ENCODE measurements at places on chromosomes 2 and 18.

GRCh38 chr2:167844714-167845530 lies 402.5 kb downstream of the STK39 start:
- no peak for DNase-seq

GRCh38 chr2:1609485-1610095 lies 134.7 kb downstream of the PXDN start:
- DNase-seq: no peak

DNA sequence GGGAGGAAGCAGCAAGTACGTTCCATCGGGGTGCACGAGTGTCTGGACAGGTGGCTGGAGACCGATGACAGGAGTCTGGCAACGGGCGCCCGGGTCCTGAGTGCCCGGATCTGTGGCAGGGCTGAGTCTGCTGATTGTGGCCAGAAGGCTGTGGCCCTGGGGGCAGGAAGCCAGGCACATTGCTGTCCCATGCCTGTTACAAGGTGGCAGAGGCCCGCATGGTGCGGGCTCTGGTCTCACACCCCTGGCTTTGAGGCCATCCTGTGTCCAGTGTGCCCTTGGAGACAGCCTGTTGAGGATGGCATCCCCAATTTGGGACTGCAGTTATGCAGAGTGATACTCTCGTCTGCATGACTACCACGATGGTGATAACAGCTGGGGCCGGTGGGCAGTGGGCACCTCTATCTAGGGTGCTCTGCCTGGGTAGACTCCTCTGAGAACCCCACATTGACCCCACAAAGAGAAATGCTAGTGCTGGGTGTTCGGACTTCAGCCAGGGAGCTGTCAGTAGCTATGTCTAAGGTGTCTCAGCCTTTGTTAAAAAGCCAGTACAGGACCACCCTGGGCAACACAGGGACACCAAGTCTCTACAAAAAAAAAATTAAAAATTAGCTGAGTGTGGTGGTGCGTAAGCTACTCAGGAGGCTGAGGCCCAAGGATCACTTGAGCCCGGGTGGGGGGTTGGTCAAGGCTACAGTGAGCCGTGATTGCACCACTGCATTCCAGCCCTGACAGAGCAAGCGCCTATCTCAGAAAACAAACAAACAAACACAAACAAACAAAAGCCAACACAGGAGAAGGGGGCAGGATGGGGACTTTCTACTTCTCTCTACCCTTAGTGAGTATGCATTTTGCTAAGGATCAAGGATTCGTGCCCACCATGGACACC lies 88.3 kb downstream of the RHOB start:
- DNase-seq: no peak

DNA sequence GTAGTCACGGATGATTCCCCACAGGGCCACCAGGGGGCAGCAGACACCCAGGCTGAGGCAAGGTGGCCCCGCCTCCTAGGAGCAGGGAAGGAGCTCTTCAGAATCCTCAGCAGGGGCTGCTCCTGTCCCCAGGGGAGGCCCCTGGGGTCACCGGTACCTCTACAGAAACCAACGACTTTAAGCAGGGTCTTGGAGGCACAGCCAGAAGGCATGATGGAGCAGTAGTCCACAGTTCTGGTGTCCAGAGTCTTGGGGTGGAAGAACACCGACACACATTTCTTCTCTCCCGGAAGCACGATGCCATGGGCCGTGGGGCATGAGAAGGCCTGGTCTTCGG lies 11.5 kb downstream of the CFAP65 start:
- DNase-seq: peak; percentile 68

GRCh38 chr2:21676676-21677075 lies 552.9 kb downstream of the TDRD15 start:
- no peak for DNase-seq

DNA sequence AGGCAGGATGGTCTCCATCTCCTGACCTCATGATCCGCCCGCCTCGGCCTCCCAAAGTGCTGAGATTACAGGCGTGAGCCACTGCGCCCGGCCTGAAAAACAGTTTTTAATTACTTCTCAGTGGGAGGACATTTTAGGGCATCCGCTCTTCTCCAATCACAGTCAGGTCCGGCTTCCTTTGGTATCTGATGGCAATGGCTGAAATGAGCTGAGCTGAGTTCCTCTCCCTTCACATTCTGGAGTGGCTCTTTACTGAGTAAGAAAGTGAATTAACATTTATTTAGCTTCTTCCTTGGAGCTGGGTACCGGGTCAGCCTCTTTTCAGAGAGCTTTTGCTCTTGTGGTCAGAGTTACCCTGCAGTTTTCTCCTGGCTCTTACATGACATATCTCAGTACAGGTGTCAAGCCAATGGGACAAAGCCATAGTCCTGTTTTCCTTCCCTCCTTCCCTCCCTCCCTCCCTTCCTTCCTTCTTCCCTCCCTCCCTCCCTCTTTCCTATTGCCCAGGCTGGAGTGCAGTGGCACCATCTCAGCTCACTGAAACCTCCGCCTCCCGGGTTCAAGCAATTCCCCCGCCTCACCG lies 1.1 kb upstream of the TTC27 start:
- no peak for DNase-seq

GRCh38 chr18:50159654-50160046 lies 35.3 kb downstream of the MYO5B start:
- no peak for DNase-seq

DNA sequence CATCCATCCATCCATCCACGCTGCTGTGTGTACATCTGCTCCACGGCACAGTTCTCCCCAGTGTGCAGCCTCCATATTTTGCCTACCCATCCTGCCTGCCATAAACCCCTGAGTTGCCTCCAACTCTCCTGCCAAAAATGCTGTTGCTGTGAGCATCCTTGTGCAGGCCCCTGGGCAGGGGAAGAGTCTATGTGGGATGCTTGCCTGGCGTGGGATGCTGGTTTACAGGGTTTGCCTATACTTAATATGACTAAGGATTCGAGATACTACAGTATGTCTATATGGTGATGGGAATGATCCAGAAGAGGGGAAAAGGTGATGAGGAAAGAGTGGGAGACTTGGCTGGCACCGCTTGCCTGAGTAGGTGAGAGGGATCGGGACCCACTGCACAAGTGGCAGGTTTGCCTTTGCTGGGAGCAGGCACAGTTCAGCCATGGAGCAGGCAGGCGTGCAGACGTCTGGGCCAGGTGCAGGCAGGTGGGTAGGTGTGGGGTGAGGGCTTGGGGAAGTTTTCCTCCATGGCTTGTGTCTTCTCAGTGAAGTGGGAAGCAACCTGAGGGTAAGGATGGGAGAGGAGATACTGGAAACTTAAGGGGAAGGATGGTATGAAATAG lies 30.2 kb upstream of the FAHD2A start:
- no peak for DNase-seq

DNA sequence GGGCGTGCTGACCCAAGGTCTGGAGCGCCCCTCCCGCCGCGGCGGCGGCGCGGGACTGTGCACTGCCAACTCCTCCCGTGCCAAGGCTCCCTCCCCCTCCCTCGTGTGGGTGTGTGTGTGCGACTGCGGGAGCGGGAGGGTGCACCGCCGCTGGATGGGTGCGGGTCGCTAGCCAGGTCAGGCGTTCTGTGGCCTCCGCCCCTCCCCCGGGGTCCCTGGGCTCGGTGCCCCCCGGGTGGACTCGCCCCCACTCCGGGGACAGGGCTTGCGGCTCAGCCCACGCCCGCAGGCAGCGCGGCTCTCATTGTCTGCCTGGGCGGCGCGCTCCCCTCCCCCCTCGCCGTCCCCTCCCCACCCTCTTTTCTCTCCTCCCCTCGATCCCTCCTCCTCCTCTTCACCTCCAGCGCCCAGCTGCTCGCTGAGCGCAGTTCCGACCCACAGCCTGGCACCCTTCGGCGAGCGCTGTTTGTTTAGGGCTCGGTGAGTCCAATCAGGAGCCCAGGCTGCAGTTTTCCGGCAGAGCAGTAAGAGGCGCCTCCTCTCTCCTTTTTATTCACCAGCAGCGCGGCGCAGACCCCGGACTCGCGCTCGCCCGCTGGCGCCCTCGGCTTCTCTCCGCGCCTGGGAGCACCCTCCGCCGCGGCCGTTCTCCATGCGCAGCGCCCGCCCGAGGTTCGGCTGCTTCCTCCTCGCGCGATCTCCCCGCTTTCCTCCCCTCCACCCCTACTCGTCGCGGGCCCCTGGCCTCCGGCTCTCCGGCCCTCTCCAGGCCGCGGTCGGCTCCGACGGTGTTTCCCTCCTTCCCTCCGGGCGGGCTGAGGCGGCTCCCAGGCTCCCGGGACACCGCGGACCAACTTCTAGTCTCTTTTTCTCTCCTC lies at the start of gene GATA6:
TSS of gene GATA6 (plus strand) at position 579 of the 878 bp plus-strand sequence. CDS start 1,556 bp downstream, outside the sequence.
- no peak for DNase-seq

DNA sequence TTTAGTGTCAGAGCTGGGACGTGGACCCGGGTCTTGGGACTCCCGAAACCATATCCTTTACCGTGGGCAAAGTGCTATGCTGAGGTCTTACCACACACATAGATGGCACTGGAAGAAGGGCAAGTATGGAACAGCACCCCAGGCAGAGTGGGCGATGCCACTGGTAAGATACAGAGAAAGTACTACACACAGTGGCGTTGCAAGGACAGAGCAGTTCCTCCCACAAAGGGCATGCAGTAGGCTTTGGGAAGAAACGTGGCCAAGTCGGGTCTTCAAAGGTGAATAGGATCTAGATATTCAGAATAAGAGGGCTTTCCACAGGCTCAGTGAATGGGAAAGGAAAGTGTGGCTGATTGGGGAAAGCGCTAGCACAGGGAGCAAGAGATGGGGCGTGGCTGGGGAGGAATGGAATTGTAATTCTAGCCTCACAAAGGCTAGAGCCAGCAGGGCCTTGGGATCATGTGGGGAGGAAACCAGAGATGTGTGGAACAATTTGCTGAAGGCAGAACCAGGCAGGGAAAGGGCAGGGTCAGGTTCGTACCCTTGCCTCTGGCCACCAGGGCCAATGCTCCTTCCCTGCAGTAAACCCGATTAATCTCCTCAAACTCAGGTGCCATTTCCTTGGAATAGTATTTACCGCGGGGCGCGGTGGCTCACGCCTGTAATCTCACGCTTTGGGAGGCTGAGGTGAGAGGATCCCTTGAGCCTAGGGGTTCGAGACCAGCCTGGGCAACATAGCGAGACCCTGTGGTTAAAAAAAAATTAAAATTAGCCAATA lies 36.0 kb downstream of the PCBP1 start:
- DNase-seq: no peak

DNA sequence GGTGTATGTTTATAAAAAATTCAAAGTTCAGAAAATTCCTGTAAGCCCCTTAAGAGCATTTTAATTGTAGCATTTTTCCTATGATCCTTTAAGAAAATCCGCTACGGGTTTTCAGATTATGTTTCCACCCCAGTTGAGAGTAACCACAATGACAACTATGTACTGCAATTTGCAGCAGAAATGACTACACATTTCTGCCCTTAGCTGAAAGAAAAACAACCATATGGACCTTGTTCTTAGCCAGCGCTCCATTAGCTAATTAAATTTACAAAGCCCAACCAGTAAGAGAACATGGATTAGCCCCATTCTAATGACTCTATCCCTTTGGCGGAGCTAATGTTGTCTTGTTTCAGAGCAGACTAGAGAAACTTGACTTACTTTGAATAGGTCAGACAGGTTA lies 247.6 kb downstream of the SLC8A1 start:
- DNase-seq: no peak

DNA sequence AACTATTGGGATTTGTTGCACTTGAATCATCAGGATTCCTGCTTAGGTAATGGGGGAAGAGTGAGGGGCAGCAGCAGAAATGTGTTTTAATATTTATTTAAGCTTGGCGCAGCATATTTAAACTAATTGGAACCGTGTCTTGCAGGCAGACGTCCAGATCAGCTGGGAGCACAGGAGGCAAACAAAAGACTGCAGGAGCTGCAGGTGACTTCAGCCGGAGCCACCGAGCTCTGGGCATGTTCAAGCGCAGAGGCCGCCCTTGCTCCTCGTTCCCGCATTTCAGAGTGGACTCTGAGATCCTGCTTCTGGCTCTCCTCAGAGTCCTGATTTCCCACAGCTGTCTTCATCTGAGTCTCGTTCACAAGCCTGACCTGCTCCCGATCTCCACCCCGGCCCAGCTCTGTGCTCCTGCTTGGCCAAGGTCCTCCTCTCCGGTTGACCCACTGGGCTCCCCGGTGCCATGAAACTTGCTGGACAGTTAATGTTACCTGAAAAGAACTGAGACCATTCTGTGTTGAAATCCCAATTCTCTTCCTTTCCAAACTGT lies 475.5 kb downstream of the SOX11 start:
- DNase-seq: no peak

DNA sequence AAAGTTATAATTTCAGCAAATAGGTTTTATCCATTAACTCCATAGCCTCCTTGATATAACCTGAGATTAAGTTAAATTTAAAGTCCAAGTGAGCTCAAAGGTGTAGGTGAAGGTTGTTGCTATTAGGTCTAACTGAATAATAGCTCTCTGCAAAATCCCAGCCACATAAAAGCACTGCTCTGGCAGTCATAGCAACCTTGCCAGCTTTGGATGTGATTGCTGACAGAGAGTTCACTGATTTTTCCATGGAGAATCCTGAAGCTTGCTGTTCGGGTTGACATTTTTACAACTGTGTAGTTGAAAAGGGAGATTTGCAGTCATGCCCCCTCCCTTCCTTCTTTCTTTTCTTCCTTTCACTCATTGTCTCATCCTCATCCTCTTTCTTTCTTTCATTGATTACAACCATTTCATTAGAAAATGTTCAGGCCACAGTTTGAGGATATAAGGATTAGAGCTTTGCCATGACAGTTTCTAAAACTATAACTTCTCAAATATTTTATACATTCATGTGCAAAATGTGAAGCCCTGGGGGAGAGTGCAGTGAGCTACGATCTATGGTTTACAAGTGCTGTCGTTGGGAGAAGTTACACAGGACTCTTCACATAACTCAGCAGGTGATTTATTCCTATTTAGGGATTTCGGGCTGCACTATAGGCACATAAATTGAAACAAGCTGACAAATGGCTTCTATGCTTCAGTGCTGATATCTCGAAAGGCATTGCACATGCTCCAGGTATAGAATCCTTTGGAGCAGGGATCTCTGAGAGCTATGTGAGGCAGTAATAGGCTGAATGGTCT lies 193.8 kb downstream of the LRRTM4 start:
- no peak for DNase-seq

- DNase-seq: peak; percentile 95
Measured at GRCh38 chr2:239264838-239265651, 135.8 kb downstream of the HDAC4 start.

DNA sequence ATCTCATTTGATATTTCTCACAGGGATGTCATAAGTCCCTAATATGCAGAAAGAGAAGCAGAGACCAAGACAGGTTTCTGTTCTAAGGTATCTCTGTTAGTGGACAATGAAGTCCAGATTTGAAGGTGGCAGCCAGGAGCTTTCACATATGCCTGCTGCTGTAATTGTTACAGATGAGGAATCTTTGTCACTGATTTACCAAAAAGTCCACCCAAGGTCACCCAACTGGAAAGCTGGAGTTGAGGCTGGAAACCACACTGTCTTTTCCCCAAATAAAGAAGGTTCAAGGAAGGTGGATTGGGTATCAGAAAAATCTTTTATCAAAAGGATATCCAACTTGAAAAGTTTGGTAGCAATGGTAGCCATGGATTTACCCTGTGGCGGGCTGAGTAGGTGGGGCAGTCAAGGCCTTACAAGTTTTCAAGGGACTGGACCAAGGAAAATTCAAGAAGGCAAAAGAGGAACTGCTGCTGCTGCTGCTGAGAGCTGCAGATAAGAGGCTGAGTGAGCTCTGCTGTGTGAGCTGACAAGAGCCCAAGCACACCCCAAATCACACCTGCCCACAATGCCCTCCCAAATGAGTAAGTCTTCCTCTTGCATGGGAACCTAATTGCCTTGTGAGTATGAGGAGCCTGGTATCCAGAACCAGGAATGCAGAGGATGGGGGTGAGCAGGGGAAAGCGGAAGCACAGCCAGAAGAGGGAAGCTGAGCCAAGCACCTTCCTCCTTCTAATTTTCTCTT lies 241.2 kb downstream of the ANAPC1 start:
- no peak for DNase-seq

All from T-helper 2 cell (primary cell).